ENCODE measurements at places on chromosomes 2 and 18. TPM values are rescaled to one million over a fixed set of nuclear protein-coding genes. Genes with fewer than 3 reads are reported as not detected.

The ZNF2 gene
- total RNA-seq: 2.4 TPM

The PROKR1 gene
- total RNA-seq: not detected

The FKBP1B gene
- 0.27 TPM for total RNA-seq

The CCDC150 gene
- total RNA-seq: 1.7 TPM

The MAPK4 gene
- not detected for total RNA-seq

The ORC2 gene
- total RNA-seq: 28.7 TPM

The FIGN gene
- not detected for total RNA-seq

The DYNAP gene
- total RNA-seq: not detected

The IL18R1 gene
- total RNA-seq: 17.4 TPM

The SDC1 gene
- total RNA-seq: not detected

The FER1L5 gene
- not detected for total RNA-seq

The PTPRM gene
- 25.6 TPM for total RNA-seq

The CD207 gene
- total RNA-seq: 0.23 TPM

The RBM44 gene
- 2.2 TPM for total RNA-seq

The CFC1 gene
- not detected for total RNA-seq

Measured in T-helper 17 cell (primary cell).